ENCODE measurements at places on chromosomes 11 and 22.

GRCh38 chr22:35275580-35275979, 18.3 kb downstream of the HMGXB4 start:
- DNase-seq = peak; percentile 9

DNA sequence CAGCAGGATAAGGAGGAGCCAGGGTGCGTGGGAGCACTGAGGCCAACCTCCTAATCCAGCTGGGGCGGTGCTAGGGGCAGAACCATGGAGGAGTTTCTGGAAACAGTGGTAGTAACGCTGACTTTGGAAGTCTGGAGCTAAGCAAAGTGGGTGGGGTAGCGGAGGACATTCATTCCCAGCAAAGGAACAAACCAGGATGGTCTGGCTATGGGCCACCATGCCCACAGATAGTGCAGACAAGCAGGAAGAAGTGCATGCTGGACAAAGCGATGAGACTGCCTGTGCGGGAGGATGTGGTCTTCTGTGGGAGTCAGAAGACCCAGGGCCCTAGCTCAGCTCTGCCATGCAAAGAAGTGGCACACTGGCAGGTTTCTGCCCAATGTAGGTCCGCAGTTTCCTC, 71.6 kb upstream of the CSNK2A3 start:
- DNase-seq = no peak

- no peak for DNase-seq
These were observed 46.4 kb downstream of the CD82 start for GRCh38 chr11:44611687-44612434.

DNA sequence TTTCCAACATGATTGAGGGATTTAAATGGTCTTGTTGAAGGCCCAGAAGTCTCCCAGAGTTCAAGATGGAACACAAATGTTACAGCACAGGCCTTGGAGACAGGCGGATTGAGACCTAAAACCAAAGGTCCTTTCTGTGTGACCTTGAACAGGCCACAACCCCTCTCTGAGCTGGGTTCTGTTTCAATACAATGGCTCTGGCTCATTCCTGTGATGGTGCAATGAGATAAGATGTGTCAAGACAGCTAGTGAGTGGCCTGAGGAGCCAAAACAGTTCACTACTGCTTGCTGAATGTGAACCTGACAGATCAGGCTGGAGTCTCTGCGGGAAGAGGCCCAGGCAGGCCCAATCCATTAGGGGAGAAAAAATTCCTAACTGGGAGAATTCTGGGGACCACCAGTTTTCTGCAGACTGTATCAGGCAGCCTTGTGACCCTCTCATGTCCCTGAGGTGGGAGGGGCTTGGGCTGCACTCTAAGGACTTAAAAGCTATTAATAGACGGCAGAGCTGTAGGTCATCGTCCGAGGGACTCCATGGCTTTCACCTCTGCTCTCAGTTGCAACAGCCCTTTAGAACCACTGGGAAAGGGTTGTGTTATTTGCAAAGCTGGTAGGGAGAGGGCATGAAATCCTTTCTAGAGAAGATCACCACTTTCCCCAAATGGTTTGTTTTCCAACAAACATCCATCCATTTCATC, 126.1 kb upstream of the TEAD1 start:
- DNase-seq = no peak

DNA sequence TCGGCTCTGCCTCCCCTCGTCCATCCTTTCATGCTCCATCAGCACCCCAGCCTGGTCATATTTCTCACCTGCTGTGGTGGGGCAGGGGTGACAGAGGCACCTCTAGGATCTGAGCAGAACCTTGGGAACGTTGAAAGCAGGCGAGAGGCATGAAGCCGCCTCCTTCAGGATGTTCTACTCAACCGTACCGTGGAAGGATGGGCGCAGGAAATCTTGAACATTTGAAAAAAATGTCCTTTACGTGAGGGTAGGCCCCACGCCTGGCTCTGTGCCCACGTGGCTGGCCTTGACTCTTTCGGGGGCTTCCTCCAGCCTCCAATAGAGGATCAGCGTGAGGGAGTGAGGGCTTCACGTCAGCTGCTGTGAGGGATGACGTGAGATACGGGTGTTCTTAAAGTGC, 90.7 kb downstream of the TBC1D22A start:
- DNase-seq = no peak

- peak; percentile 28 for DNase-seq
These were observed 91.9 kb upstream of the BID start for GRCh38 chr22:17866127-17866526.

GRCh38 chr11:128552783-128553661, 34.3 kb downstream of the ETS1 start:
- DNase-seq = no peak

DNA sequence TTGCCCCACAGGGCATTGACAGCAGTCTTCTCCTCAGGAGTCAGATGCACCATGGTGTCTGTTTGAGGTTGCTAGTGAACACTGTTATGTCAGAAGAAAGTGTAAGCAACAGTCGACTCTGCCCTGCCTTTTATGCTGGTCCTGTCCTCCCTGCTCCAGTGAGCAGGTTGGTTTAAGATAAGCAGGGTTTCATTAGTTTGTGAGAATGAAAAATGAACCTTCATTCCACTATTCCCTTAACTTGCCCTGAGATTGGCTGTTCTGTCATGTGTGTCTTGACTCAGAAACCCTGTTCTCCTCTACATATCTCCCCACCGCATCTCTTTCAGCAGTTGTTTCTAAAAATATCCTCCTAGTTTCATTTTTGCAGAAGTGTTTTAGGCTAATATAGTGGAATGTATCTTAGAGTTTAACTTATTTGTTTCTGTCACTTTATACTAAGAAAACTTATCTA, at the start of gene HBD:
Gene HBD (minus strand): TSS at position 103 of the 454 bp plus-strand sequence. CDS start 50 bp downstream, at position 53.
- DNase-seq = no peak

GRCh38 chr22:43272869-43273318, 70.3 kb downstream of the SCUBE1 start:
- DNase-seq = no peak

- no peak for DNase-seq
These were observed 2.3 kb upstream of the RTN4RL2 start for GRCh38 chr11:57458060-57458409.

DNA sequence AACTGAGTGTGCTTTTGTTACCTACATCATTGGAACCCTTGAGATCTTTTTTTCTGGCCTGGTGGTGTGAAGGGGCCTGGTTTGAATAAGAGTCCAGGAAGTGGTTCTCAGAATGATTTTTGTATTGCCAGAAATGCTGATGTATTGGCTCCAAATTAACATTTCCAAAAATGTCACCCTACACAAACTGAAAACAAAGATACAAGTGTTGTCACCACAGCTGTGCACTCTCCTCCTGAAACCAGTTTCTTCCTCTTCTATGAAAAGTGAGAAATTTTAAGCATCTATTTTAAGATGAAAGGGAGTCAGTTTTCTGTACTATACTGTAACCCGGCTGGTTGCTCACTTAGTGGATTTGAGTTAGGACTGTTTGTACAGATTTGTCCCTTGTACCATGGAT, 218.8 kb downstream of the PGR start:
- no peak for DNase-seq

GRCh38 chr11:129324533-129325175, 51.0 kb upstream of the BARX2 start:
- DNase-seq = no peak

DNA sequence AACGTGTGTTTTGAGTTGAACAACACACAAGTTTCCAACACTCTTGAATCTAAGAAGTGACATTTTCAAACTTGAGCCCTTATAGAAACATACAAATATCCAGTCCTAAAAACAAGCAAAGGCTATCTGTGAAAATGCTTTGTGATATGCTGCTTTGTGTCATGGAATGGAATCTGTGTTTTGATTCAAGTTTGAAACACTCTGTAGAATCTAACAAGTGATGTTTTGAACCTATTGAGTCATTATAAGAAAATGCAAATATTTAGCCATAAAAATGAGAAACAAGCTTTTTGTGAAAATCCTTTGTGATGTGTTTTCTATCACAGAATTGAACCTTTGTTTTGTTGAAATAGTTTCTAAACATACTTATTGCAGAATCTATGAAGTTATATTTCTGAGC, 105.7 kb upstream of the VPREB1 start:
- DNase-seq = no peak

DNA sequence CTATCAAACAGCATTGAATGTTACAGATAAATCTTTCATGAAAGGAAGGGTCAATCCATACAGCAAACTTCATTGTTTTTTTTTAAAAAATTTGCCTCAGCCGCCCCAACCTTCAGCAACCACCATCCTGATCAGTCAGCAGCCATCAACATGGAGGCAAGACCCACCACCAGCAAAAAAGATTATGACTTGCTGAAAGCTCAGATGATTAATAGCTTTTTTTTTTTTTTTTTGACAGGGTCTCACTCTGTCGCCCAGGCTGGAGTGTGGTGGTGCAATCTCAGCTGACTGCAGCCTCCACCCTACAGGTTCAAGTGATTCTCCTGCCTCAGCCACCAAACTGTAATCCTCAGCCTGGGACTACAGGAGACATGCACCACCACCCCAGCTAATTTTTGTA, 18.0 kb upstream of the CD3E start:
- no peak for DNase-seq

DNA sequence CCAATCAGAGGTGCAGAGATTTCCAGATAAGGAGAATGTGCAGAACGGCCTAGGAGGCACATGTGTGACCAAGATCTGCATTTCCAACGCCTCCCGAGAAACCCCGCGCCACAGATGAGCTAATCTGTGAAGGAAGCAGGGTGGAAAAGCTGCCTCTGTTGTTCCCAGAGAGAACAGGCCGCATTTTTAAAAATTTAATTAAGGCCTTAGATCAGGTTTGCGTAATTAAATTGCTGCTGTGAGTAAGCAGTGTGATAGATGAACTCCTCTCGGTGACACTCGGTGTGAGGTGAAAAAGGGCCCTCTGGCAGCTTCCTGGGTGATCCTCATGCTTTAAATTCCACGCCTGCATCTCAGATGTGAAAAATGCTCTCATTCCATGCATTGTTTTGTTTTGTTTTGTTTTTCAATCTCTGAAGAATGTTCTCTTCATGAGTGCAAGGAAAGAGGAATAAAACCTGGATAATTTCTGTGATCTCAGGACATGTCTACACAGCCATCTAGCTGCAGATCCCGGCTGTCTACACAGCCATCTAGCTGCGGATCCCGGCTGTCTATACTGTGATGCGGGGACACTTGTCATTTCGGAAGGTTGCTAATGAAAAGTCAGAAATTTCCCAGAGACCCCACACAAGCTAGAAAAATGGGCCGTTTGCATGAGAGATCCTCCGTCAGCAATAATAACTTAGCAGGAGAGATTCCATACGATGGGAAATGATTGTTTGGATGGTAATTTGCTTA, 1398.9 kb downstream of the BRD1 start:
- peak; percentile 79 for DNase-seq

- DNase-seq = no peak
These were observed 9.8 kb downstream of the LRRC55 start for GRCh38 chr11:57191311-57192219.

GRCh38 chr11:95486979-95487378, 256.0 kb upstream of the SESN3 start:
- no peak for DNase-seq

GRCh38 chr11:67178421-67178820, 59.4 kb downstream of the KDM2A start:
- no peak for DNase-seq

DNA sequence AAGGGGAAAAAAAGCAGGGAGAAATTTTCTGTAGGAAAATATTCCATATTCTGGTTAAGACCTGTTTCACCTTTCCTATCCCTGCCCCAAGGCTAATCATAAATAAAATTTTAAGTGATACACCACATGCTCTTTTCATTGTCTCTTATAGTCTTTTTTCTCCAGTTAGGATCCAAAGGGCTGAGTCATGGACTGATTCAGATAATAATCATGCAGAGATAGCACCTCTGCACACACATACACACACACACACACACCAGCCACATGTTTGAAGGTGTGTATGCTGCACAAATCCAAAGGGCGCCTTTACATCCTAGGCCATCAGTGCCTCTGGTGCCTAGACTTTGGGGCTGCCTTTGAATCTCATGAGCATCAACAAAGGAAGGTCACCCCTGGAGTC, 35.5 kb upstream of the CWF19L2 start:
- DNase-seq = peak; percentile 31

GRCh38 chr22:27151407-27151806, 494.0 kb downstream of the MIAT start:
- DNase-seq = no peak

DNA sequence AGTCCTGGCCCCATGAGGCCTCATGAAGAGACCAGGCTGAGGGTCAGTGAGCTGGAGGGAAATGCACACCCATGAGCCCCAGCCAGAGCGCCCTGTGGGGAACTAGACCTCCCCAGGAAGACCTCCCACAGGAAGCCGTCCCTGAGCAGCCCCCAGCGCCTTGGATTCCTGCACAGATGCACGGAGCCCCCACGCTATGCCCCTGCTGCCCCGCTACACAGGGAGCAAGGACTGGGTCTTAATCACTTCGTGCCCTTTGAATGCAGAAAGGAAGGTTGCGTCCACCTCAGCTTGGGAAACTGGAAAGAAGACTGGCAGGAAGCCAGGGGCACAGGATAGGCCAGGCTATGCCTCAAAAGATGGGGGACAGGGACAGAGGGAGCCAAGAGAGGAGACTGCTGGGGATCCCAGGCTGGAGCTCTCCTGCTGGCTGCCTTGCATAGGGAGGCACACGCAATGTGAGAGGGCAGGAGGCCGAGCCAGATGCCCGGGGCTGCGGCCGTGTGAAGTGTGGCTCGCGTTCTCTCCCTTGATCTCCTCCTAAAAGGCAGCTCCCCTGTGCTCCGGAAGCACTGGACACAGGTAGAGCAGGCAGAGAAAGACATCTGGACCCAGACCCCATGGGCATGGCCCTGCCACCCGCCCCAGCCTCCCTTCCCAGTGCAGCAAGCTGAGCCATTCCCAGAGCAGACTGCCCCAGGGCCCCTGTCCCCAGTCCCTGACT, 32.8 kb downstream of the MACROD1 start:
- DNase-seq = no peak

DNA sequence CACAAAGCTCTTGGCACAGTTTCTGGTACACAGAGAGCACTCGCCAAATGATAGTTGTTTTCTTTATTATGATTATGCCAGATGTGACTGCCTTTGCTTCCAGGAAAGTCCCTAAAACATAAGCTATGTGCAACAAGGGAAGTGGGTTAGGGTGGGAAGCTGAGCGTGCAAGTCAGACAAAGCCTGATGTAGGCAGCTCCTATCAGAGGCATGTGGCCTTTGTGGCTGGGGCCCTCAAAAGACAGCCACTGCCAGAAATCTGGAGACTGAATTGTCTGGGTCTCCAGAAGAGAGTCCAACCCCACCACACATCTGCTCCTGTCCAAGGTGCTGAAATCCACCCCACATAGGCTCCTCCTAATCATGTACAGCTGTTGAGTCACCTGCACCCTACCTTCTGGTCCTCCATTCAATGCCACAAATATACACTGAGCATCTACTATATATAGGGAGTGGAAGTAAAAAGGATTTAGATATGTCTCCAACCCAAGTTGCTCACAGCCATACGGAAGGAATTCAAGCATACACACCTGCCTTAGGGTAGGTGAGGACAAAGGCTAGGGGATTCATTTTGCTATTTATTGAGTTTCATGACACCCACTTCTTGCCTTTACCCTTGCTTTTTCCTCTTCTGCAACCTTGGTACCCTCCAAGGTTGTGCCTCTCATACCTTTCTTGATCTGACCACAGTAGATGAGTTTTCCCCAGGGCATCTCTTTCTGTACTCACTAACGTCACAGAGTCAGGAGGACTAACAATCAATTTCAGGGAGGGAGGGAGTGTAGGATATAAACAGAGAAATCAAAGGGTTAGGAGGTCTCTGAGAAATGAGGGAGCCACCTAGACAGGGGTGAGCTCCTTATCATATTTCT, 12.4 kb downstream of the SEC14L3 start:
- peak; percentile 65 for DNase-seq

All from astrocyte of the hippocampus (primary cell).